ENCODE measurements at places on chromosomes 4 and X.

GRCh38 chr4:153731239-153731638, 28.6 kb downstream of the RNF175 start:
- DNase-seq, result peak; percentile 86

- DNase-seq, result peak; percentile 26
These were observed 220.0 kb downstream of the PCDH18 start for GRCh38 chr4:137312257-137312656.

DNA sequence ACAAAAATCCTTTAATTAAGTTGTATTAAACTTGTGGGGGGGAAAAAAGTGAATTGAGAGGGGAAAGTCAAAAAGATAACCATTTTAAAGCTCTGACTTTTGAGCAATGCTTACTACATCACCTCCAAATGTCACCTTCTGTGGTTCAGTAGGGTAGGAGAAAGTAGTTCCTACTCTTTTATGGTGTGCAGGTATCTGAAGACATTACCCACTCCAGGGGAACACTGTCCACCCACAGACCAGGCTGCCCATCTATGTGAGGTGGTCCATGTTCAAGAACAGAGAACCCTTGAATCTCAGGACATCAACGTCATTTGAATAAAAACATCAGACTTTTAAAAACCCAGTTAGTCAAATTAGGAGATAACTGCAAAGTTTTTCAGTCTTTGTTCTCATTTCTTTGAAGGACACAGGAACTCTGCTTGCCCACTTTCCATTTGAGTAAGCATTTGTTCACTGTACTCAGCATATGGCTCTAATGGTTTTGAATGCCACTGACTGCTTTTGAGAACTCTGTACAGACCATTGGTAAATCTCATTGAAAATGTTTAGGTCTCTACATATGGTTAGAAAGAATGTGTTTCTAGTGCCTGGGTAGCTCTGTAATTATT, 18.4 kb downstream of the NMU start:
- no peak for DNase-seq

- no peak for DNase-seq
These were observed 15.6 kb upstream of the SPRY1 start for GRCh38 chr4:123380728-123381716.

DNA sequence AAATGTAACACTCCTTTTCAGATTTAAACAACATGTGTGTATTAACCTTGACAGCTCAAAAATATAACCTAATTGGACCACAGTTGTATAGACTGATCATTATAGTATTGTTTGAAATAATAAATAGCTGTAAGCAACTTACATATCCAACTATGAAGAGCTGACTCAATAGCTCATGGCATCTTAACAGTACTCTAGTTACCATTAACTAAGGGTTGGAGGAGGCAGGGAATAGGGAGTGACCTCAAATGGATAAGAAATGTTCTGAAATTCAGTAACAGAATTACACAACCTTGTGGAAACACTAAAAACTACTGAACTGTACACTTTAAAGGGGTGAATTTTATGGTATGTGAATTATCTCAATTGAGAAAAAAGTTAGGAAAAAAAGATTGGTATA, 136.5 kb upstream of the CPEB2 start:
- no peak for DNase-seq

DNA sequence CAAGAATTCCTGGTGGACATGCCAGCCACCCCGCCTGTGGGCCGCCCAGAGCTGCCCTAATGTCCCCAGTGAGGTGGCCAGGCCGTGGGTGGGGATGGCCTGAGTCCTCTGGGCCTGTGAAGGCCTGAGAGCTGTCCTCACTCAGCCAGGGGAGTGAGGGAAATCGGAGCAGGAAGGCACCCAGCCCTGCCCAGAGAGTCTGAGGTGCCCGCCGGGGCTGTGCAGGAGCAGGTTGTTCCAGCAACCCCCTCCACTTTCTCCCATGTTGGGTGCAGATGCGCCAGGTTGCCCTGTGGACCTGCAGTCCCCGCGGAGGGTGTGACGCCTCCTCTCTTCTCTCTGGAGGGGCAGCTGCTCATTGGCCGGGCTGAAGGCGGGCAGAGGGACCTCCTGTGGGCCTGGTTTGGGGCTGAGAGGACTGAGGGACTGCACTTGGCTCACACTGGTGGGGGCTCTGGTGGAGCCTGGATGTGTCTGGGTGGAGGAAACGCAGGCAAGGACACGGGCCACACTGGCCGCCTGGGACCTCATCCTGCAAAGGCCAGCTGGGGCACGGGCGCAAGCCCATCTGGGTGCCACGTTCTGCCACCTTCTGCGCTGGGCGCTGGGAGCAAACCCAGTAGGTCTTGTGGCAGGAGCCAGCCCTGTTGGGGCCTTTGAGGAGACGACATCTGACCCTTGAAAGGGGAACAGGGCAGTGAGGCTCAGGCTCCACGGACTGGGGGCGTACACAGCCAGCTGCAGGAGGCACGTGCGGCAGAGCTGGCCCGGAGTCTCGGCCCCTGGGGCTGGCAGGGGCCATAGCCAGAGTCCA, 14.0 kb downstream of the DOK7 start:
- no peak for DNase-seq

- peak; percentile 47 for DNase-seq
These were observed 82.6 kb upstream of the SLITRK2 start for GRCh38 chrX:145735036-145735435.

- DNase-seq, result no peak
These were observed 36.5 kb downstream of the PLK4 start for GRCh38 chr4:127917151-127917550.

GRCh38 chrX:16711893-16712547, 449 bp downstream of the CTPS2 start:
- no peak for DNase-seq

GRCh38 chrX:145818186-145819113, 821 bp downstream of the SLITRK2 start:
- no peak for DNase-seq

DNA sequence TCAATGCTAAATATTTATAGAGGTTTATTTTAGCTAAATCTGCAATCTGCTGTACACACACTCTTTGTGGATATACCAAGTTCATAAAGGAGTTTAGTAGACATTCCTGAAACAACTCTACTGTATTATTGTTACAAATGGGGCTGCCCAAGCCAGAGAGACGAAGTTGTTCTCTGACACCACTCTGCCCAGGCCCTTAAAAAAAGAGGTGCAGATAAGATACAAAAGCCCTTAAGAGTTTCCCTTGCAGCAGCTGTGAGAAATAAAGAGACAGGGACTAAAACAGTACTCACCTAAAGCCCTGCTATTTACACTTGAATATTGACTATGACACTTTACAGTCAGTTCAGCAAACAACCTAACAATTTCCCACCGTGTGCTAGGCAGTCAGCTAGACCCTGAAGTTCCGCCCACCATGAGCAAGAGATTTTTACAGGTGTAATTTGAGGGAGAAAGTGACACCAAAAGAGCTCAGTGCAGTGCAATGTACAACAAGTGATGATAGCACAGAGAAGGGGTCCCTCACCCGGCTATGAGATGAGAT, 191.7 kb downstream of the PRDM5 start:
- no peak for DNase-seq

DNA sequence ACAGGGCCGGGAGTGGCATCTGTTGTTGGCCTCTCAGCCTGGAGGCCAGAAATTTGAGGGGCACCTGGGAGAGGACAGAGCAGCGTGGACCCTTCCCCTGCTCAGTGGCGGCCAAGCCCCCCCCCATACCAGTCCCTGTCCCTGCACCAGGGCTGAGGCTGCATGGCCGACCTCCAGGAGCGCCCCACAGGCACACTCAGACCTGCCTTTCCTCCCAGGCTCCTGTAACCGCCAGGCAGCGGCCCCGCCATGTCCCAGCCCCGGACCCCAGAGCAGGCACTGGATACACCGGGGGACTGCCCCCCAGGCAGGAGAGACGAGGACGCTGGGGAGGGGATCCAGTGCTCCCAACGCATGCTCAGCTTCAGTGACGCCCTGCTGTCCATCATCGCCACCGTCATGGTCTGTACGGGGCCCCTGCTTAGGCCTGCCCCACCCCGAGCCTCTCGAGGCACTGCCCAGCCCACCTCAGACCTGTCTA, 15.3 kb downstream of the TMEM175 start:
- DNase-seq, result no peak

DNA sequence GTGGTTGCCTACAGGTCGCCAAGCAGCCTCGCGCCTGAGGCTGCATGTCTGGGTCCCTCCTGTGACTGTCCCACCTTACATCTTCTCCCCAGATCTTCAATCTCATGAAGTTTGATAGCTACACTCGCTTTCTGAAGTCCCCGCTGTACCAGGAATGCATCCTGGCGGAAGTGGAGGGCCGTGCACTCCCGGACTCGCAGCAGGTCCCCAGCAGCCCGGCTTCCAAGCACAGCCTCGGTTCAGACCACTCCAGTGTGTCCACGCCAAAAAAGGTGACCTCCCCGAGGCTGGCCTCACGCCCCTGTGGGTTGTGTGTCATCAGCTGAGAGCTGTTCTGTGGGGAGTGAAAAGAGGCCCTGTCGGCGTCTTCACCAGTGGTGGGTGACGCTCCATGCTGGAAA, 24.9 kb upstream of the HGFAC start:
- no peak for DNase-seq

DNA sequence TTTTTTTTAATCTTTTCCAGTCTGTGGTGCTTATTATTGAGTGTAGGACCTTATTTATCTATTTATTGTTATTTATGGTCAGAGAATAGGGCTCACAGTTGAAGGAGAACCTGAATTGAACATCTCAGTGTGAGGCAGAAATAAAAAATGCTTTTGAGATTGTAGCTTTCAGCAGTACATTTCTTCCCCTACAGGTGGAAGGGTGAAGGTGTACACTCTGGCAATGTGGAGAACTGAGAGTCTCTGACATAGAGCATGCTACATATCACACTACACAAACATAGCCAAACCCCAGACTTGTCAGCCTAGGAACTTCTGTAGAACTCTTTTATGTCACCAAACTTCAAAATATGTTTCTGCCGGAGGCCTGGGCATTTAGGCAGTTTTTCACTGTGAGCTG, 140.2 kb downstream of the STIM2 start:
- no peak for DNase-seq

DNA sequence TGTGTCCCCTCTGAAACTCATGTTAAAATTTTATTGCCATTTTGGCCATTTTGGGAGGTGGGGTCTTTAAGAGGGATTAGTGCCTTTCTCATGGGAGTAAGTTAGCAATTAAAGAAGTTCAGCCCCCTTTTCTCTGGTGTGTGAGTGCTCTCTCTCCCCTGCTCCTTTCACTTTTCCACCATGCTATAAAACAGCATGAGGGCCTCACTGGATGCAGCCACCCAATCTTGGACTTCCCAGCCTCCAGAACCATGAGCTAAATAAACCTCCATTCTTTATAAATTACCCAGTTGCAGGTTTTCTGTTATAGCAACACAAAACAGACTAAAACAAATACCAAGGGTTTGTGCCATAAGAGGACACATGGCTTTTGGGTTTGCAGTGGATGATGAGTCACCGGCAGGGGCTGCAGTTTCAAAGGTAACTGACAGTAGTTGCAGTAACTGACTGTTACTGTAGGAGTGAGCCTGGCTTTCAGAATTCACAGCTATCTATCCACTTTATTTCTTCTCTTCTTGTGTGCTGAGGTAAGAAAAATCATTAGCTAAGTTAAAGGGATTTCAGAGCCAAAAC, 121.5 kb downstream of the PPEF1 start:
- DNase-seq, result peak; percentile 2

DNA sequence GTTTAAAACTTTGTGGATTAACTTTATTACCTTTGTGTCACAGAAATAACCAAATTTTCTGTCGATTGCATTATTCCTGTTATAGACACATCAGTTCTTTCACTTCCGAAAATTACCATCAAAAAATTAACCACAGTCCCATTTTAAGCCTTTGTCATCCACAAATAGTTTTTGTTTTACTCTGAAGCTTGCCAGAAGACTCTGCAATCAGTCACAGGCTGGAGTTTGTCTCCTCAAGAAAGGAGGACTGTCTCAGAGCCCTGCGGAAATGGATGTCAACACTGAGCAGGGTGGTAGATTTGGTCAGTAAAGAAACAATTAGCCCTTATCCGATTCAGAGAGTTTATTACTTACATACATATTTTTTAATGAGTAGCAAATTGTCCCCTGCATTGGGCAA, 20.1 kb upstream of the TCEAL4 start:
- no peak for DNase-seq

- no peak for DNase-seq
These were observed 106.4 kb downstream of the AMELX start for GRCh38 chrX:11399489-11400094.

GRCh38 chr4:114334884-114335330, 263.7 kb upstream of the UGT8 start:
- DNase-seq, result no peak

DNA sequence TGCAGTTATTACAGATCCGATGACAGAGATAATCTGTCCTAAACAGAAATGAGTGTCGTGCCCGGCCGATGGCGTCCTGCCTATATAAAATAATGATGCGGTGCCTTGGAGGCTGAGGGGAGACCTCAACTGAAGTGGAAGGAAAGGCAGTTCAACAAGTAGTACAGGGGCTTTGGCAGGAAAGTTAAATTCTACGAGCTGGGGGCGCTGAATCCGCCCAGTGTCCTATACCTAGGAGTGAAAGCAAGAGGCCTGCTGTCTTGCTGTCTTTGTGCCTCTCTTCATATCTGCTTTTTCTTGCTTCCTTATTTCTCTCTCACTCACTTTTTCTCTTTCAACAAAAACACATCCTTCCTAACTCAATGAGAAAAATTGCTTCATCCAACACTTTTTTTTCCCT, 82.2 kb upstream of the PRPS2 start:
- no peak for DNase-seq

- DNase-seq, result no peak
These were observed 96.4 kb downstream of the ANAPC10 start for GRCh38 chr4:145001635-145002034.

- DNase-seq, result peak; percentile 22
These were observed 17.6 kb downstream of the NFKB1 start for GRCh38 chr4:102518703-102519131.
